GM23338 (cell line): ENCODE measurements at places on chromosomes 5 and 9. TPM values are rescaled to one million over a fixed set of nuclear protein-coding genes. Genes with fewer than 3 reads are reported as not detected.

GRCh38 chr5:37565062-37565670, 186.0 kb downstream of the WDR70 start:
- DNase-seq, result no peak

The NR6A1 gene
- total RNA-seq, result 125 and 139 TPM in 2 replicates

- no peak for DNase-seq
Measured at GRCh38 chr5:55149308-55149795, 10.6 kb upstream of the GPX8 start.

GRCh38 chr9:99296291-99296951, 74.3 kb downstream of the SEC61B start:
- peak; percentile 27 for DNase-seq

GRCh38 chr5:170126626-170127025, 20.9 kb downstream of the FOXI1 start:
- DNase-seq, result no peak

The SLC6A3 gene
- 0.85 and 1.0 TPM in 2 replicates for total RNA-seq

- no peak for DNase-seq
Measured at GRCh38 chr5:138686668-138687067, 66.6 kb upstream of the CTNNA1 start.

DNA sequence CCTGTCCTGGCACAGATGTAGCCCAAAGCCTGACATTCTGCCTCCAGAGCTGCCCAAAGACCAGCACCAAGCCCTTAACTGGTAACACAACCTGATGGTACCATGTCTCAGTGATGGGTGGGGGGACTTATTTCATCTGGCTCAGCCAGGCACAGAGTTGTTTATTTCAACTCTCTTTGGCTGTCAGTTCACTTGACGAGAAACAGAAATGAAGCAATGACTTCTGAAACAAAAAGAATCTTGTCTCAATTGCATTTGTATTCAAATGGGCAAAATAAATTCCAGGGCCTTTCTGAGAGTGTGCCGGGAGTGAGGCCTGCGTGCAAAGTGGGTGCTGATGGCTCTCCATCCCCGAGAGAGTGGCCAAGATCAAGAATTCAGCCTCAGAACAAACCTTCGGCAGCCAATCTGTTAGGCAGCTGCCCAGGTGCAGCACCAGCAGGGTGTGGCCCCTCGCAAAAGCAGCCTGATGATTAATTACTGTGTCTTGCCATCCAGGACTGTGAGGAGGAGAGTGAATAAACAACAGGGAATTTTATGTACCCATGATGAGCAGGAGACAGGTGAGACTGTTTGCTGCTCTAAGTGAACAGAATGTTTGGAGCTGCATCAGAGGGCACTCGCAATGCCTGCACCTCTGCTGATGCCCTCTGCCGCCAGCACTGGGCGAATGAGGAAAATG, 238.0 kb downstream of the HSPA4 start:
- no peak for DNase-seq

- no peak for DNase-seq
Measured at GRCh38 chr9:81146684-81147337, 542.5 kb downstream of the TLE1 start.

DNA sequence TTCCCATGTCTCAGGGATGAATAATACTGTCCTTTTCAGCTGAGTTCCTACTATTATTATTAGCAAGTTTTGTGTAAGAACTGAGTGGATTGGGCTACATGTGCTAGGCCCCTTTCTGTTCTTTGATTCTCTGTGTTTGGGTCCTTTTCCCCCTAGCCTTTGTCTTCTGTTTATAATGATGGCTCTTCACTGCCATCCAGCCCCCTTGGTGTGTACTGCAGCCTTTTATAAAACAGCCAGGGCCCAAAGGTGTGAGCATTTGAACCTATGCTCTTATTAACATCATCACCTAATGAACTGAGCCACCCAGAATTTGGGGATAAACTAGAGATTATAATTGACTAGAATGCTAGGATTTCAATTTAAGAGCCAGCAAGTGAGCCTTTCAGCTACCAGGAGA, 52.6 kb downstream of the PLAC8L1 start:
- peak; percentile 72 for DNase-seq

The RABEPK gene
- 19.3 and 25.8 TPM in 2 replicates for total RNA-seq

DNA sequence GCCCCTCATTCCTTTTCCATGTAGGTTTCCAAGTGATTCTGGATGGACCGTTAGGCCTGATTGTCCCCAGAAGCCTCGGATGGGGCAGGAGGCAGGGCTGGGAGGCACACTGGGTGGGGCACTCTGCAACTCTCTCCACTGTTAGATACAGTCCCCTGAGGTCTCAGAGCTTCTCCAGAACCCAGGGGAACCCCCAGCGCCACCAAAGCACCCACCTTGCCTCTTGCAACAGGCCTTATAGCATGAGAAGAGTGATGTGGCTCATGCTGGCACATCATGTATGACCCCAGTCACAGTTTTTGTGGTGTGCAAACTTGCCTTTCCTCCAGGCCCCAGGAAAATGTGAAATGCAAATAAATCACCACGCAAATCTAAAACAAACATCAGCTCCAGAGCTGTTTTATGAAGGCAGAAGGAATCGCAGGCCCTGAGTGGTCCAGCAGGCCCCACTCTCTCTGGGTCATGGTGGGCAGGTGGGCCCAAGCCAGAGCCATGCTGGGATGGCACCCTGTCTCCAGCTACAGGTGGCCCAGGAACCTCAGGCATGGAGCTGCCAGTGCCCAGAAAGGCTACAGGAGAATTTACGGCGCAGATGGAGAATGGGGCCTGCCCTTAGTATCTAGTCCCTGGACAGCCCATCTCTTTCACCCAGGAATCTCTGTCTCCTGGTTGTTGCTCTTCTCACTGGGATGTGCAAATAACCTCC, 36.3 kb upstream of the CDKN2AIPNL start:
- DNase-seq, result no peak

- DNase-seq, result no peak
Measured at GRCh38 chr9:114995681-114996221, 65.4 kb upstream of the TNFSF8 start.

GRCh38 chr5:139708434-139708861, 60.3 kb downstream of the CXXC5 start:
- peak; percentile 54 for DNase-seq

The GHR gene
- total RNA-seq, result 0.39 and 1.9 TPM in 2 replicates

The ADAMTS19 gene
- 27.4 and 37.9 TPM in 2 replicates for total RNA-seq

The PCDHGB3 gene
- 4.8 and 5.8 TPM in 2 replicates for total RNA-seq

DNA sequence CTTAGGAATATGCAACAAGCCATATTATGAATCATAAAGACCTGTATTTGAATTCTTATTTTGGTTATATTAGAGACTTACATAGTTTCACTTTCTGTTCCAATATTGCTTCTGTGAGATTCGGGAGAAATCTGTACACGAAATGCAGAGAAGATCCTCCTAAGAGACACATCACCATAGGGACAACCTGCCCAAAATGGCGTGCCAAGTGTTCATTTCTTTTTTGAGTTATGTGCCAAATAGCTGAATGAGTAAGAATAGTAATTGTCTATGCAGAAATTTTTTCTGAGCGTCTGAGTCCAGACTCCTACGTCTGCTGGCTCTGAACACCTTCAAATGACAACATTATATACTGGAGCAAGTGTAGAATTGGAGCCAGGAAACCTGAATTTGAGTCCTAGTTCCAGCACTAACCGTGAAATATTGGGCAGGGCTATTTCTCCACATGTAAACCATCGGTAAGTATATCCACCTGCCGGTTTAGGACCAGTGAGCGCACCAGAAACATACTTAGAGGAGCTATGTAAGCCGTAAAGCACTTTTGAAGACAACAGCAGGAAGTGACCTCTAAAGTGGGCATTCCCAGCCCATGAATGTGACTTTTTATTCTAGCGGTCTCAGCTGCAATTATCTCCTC, 163.9 kb upstream of the DMRT1 start:
- no peak for DNase-seq

GRCh38 chr5:87944553-87945285, 323.9 kb downstream of the TMEM161B start:
- DNase-seq, result peak; percentile 89

The TMEFF1 gene
- total RNA-seq, result 75.8 and 85.2 TPM in 2 replicates

GRCh38 chr5:41095324-41096101, 24.4 kb upstream of the MROH2B start:
- no peak for DNase-seq

DNA sequence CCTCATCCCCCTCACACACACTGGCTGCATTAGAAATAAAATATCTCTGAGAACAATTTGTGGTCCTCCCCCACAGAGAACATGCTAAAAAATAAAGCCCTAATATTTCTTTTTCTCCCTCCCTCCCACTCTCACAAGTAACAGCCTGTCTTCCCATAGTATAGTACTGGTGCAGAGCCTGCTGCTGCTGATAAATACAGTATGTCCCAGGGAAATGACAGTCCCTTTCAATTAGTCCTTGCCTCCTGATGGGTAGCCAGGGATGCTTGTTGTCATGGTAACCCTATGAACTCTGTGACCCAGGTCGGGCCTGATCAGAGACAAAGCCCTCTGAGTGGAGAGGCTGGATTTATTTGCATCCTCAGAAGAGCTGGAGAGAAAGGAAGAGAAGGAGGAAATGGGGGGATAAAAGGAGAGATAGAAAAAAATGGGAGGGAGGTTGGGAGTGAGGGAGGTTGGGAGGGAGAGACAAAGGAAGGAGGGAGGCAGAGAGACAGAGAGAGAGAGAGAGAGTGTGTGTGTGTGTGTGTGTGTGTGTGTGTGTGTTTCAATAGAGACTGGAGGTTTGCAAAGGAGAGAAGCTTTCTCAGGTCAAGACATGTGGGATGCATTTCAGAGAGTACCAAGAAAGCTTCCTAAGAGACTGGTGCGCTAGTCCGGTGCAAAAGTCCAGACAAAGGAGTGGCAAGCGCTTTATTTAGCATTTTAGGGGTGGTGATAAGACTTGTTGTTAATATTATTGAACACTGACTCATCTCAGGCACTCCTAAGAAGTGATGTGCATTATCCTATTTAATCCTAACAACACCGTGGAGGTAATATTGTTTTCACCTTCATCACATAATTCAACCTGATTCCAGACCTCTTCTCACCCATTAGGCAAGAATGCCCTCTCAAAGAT, 260.8 kb downstream of the FAM114A2 start:
- DNase-seq, result peak; percentile 33

GRCh38 chr9:112853882-112854585, 36.6 kb downstream of the SLC46A2 start:
- DNase-seq, result no peak

GRCh38 chr5:146410272-146410671, 36.9 kb upstream of the TCERG1 start:
- no peak for DNase-seq

DNA sequence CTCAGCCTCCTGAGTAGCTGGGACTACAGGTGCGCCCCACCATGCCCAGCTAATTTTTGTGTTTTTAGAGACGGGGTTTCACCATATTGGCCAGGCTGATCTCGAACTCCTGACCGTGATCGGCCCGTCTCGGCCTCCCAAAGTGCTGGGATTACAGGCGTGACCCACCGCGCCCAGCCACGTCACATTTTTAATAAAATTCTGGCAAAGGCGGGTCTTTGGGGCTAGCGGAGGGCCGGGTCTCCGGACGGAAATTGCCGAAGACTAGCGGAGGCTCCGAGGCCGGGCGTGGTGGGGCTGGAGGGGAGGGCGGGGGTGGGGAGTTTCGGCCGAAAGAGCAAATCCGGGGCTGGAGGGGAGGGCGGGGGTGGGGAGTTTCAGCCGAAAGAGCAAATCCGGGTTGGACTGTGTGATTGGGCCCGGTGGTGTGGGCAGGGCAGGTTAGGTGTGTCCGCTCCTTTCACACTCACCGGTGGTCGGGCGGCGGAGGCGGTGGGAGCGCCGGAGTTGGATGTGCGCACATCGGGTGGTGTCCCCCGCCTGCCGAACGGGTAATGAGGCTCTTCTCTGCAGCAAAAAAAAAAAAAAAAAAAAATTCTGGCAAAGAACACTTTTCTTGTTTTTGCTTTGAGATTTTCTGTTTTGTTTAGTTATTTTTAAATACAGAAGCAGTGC, 27.1 kb downstream of the RUFY1 start:
- no peak for DNase-seq

The LCN15 gene
- total RNA-seq, result 0.54 and 0.90 TPM in 2 replicates

GRCh38 chr5:51712201-51712600, 329.0 kb downstream of the ISL1 start:
- DNase-seq, result no peak

- no peak for DNase-seq
Measured at GRCh38 chr5:140609126-140609525, 23.8 kb downstream of the CD14 start.

The INVS gene
- 8.7 and 12.5 TPM in 2 replicates for total RNA-seq

- DNase-seq, result no peak
Measured at GRCh38 chr9:76143834-76144233, 250.4 kb downstream of the RFK start.

The CLINT1 gene
- 82.1 and 101 TPM in 2 replicates for total RNA-seq

DNA sequence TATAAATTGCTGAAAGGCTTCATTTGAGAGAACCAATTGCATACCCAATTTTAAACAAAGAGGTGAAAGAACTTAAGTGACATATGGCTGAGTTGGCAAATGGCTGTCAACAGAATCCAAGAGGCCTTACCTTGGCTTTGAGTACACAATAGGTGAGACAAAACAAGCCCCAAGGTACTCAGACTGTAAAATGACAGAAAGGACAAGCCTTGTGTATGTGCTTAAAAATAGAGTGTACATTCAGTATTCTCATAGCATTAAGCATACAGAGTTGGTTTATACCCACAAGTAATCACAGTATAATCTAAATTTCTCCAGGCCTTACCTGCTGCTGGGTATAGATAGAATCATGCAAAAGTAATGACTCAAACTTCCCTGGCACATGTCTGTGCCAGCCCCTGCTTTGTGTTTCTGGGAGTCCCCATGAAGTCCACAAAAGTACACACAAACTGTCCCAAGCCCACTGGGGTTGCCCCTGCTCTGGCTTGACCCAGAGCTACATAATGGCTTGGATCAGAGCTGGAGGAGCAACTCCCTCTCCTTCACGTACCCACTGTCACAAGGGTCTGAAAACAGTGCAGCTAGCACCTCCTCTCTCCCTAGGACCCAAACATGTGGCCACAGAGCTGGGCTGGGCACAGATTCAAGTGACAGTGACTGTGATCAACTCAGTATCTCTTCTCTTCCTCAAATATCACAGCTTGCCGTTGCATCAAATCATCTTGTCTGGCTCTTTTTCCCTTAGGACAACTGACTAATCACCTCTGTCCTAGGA, 250.8 kb downstream of the ENC1 start:
- no peak for DNase-seq

The FGF1 gene
- total RNA-seq, result 0.12 and 0.21 TPM in 2 replicates

GRCh38 chr9:131616983-131617604, 71.8 kb downstream of the PRRT1B start:
- DNase-seq, result no peak

The NMUR2 gene
- total RNA-seq, result not detected in 2 replicates

DNA sequence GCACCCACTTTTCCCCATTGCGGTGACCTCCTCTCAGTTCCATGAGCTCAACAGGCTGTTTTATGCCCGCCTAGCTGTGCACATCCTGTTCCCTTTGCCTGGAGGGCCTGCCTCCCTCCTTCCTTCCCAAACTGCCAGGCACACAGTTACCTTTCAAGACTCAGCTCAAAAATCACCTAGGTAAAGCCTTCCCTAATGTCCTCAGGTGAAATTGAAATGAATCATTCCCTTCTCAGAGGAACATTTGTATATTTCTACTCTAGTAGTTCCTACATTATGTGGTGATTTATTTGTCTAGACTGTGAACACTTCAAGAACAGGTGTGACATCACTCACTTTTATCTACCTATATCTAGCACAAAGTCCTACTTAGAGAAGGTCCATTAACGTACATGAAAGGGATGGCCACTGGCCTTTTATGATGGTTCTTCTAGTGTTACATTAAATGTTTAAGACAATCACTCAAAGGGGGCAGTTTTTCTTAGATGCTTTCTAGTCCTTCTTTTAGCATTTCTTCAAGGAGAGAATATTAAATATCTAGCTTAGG, 103.5 kb upstream of the EQTN start:
- DNase-seq, result no peak

- no peak for DNase-seq
Measured at GRCh38 chr5:99285606-99286005, 356.8 kb upstream of the CHD1 start.

GRCh38 chr5:138371454-138371853, 19.0 kb downstream of the KDM3B start:
- DNase-seq, result no peak
